ENCODE measurements at places on chromosomes 12 and 14.

DNA sequence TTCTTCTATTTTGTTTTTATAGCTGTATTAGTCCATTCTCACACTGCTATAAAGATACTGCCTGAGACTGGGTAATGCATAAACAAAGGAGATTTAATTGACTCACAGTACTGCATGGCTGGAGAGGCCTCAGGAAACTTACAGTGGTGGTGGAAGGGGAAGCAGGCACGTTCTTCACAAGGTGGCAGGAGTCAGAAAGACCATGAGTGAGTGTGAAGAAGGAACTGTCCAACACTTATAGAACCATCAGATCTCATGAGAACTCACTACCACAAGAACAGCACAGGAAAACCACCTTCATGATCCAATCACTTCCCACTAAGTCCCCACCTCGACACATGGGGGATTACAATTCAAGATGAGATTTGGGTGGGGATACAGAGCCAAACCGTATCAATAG, 42.3 kb downstream of the ARMH4 start:
- DNase-seq, result no peak

- DNase-seq, result no peak
These were observed 653.8 kb downstream of the NOVA1 start for GRCh38 chr14:25944020-25944419.

GRCh38 chr12:62673028-62673815, 206.6 kb downstream of the MON2 start:
- no peak for DNase-seq

GRCh38 chr12:4112734-4113325, 160.7 kb upstream of the CCND2 start:
- no peak for DNase-seq

DNA sequence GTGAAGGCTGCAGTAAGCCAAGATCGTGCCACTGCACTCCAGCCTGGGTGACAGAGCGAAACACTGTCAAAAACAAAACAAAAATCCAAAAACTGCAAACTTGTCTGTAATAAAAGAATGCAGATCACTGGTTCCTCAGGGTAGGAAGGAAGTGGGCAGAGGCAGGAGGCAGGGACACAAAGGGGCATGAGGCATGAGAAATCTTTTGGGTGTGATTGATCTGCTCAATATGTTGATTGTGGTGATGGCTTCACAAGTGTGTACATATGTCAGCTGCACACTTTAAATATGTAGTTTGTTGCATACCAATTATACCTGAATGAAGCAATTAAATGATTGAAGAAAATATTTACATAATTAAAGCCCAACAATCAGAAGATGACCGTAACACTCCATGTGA, 117.6 kb downstream of the CMAS start:
- DNase-seq, result no peak

DNA sequence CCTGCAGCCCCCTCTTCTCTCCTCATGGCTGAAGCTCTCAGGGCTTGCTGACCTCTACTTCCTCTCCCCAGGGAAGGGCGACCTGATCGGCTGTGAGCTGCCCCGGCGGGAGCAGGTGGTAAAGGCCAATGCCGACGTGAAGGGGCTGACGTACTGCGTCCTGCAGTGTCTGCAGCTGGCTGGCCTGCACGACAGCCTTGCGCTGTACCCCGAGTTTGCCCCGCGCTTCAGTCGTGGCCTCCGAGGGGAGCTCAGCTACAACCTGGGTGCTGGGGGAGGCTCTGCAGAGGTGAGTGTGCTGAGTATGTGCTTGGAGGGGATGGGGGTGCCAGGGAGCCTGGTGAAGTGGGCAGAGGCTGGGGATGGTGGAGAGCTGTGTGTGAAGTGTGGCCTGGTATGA, 13.7 kb downstream of the MCRS1 start:
- no peak for DNase-seq

DNA sequence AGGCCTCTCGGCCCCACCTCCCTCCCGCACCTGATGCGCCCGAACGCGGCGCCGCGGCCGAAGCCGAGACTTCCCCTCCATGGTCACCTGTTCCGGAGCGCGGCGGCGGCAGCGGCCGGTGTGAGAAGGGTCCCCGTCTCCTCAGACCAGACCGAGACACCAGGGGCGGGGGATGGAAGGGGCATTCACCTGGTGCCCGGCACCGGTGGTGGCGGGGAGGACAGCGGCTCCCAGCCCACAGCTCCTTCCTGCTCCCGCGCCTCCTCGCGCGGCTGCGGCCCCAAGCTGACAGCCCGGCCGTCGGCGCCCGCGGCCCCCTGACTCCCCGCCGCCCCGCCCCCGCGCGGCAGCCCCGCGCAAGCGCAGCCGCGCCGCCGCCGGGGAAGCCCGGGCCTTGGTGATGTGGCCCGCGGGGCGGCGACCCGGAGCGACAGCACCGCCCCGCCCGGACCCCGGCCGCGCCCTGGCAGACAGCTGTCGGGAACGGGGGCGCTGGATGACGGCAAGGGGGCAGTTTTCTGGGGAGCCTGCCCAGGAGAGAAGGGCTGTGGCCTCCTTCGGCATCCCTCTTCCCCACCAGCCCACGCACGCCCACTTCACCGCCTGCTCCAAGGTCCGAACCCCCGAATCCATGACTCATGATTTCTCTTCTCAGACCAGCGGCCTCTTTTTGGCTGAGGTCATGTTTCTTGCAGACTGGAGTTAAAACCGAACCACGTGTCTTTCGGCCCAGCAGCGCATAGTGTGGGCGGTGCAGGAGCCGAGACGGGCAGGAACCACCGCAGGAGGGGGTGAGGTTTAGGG, at the start of gene SLC41A2:
Gene SLC41A2 (minus strand): TSS at position 290 of the 804 bp plus-strand sequence. CDS start 29,763 bp downstream, outside the sequence.
- peak; percentile 50 for DNase-seq

- no peak for DNase-seq
These were observed 218.7 kb downstream of the RASSF9 start for GRCh38 chr12:85617307-85618091.

GRCh38 chr14:40058901-40059897, 627.0 kb upstream of the FBXO33 start:
- DNase-seq, result no peak

- no peak for DNase-seq
These were observed 391.1 kb downstream of the LRIG3 start for GRCh38 chr12:58529114-58529665.

DNA sequence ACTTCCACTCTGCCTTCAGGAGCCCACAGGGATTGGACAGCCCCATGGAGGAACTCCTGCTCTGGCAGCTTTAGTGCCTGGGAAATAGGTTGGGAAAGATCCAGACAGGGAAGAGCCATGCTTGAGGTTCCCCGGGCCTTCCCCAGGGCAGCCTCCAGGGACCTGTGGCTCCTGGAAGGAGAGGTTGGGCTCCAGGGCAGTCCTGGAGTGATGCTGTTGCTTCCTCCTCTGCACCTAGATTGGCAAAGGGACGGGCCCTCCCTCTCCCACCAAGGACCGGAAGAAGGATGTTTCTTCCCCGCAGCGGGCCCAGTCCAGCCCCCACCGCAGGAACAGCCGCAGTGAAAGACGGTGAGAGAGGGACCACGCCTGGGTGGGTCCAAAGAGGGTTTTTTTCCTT, 16.5 kb downstream of the VASH1 start:
- DNase-seq, result no peak

GRCh38 chr12:28130625-28131598, 59.3 kb upstream of the CCDC91 start:
- DNase-seq, result no peak

DNA sequence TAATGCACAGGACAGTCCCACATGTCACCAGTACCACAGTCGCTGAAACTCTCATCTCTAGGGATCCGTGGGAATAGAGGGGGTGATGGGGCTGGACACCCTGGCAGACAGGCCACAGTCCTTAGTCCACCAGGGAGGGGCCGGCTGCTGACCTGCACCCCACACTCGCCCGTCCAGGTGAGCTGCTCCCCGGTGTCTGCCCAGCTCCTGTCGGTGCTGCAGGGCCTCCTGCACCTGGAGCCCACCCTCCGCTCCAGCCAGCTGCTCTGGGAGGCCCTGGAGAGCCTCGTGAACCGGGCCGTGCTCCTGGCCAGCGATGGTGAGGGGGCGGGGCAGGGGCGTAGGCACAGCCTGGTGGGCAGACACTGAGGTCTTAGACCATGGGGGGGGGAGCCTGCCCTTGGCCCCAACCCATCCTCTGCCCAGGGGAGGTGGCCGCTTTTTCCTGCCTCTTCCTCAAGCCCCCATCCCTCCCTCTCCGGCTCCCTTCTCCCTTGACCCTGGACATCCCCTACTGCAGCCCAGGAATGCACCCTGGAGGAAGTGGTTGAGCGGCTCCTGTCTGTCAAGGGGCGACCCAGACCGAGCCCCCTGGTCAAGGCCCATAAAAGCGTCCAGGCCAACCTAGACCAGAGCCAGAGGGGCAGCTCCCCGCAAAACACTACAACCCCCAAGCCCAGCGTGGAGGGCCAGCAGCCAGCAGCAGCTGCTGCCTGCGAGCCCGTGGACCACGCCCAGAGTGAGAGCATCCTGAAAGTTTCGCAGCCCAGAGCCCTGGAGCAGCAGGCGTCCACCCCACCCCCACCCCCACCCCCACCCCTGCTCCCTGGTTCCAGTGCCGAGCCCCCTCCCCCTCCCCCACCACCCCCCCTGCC, 17.1 kb upstream of the ADSS1 start:
- DNase-seq, result no peak

- DNase-seq, result no peak
These were observed 330.7 kb upstream of the DCN start for GRCh38 chr12:91513313-91513712.

GRCh38 chr12:1920436-1920835, 2.0 kb upstream of the CACNA2D4 start:
- DNase-seq, result no peak

GRCh38 chr12:95231190-95231589, 13.6 kb downstream of the VEZT start:
- DNase-seq, result no peak

Measured in stimulated activated CD4-positive, alpha-beta T cell treated with anti-CD3 and anti-CD28 coated beads, Interleukin-12 subunit alpha, Interleukin-12 subunit beta, amount 100 ng/mL, for 48 hours (primary cell).